HTR-8/SVneo (cell line): ENCODE measurements at places on chromosomes 13 and 19.

DNA sequence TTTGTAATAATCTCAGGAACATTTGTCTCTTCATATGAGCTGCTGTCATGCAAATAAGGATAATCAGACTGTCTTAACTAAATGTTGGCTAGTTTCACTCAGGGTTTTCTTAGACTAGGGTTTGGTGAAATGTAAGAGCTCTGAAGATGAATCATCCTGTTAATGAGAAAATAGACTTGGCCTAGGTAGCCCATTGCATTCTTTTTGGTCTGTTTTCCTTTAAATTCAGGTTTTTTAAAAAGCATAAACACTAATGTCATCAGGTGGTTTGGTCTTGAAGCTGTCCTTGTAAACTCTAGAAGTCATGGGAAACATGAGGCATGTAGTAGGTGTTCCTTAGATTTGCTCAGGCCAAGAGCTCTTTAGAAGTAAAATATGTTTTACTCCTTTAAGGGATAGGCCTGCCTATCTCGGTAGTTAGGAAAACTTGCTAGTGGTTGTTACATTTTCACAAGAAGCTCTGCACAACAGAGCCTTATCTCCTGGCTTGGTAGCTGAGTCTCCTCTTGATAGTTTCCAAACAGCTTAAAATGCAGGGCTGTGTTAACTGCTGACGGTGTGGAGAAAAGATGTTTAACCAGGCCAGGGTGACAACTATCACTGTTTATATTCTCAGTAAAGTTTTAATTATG is 62.0 kb upstream of the C1QTNF9B start:
- no peak for DNase-seq

DNA sequence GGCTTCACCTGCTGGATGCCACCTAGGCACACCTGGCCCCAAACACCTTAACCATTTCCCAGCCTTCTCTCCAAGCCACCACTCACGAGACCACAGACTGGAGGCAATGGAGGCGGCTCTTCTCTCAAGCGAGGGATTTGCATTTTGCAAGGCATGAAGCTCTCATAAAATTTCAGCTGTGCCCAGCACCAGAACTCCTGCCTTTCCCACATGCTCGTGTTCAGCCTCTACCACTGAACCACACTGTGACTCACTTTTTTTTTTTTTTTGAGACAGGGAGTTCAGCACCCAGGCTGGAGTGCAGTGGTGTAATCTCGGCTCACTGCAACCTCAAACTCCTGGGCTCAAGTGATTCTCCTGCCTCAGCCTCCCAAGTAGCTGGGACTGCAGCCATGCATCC is 10.6 kb downstream of the NANOS3 start:
- no peak for DNase-seq

DNA sequence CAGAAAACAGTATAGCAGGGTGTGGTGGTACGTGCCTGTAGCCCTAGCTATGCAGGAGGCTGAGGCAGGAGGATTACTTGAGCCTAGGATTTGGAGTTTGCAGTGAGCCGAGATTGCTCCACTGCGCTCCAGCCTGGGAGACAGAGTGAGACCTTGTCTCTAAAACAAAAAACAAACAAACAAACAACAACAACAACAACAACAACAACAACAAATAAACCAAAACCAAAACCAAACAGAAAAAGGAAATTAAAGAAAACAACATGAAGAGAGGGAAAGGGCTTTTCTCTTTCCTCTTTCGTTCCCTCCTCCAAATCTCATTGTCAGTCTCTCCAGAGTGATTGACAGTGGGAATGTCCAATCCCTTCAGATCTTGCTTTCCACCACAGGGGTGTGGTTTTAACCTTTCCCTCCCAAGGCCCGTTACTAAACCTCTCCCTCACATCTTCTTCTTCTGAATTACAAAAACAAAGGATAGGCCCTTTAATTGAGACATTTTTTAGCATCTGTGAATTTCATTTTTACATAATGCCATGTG is 341.2 kb downstream of the HS6ST3 start:
- DNase-seq: no peak

DNA sequence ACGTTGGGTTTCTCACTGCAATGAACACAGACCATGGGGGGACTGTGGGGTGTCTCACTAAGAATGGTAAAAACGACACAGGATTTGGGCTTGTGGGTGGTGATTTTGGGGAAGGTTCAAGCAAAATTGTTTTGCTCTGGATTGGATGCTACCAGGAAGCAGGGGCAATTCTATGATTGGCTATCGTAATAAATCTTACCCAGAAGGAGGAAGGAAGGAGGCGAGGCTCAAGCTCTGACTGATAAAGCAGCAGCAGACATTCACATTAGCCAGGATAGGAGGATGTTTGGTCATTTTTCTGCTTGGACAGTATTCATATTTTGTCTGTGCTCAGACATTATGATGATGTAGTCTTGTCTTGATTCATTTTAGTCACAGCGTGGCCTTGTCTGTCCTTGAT is 1.5 kb downstream of the ZNF576 start:
- no peak for DNase-seq

GRCh38 chr19:2266183-2266993 is 10.2 kb upstream of the JSRP1 start:
- no peak for DNase-seq

DNA sequence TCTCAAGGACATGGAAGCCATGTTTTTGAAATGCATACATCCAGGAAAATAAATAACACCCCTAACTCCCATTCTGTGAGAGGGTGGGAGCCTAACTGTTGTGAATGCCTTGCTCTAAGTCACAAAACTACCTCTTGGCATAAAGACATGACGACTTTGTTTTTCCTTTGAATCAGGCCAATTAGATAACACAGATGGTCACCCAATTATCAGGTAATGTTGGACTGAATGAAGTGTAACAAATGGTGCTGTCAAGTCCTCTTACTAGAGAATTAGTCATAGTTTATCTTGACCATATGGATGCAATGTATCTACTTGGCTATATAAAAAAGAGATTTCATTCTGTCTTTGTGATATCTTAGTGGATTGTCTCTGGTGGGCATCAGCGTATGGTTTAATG is 553.6 kb upstream of the ATXN8OS start:
- no peak for DNase-seq

DNA sequence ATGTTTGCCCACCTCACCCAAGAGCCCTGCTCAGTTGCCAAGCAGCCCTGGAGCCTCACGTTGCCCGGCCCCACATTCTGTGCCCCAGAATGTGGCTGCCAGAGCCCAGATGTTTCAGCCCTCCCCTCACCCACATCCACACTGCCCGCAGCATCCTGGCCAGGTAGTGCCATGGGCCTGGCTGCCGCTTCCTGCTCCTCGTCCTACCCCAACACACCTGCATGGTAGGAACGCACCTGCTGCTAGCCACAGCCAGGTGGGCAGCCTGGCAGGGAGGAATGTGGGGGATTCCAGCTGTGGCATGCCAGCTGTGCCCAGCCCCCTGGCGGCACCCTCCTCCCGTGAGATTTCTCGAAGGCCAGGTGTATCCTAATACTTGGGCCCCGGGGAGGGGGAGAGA is 7.5 kb upstream of the NFIX start:
- no peak for DNase-seq

DNA sequence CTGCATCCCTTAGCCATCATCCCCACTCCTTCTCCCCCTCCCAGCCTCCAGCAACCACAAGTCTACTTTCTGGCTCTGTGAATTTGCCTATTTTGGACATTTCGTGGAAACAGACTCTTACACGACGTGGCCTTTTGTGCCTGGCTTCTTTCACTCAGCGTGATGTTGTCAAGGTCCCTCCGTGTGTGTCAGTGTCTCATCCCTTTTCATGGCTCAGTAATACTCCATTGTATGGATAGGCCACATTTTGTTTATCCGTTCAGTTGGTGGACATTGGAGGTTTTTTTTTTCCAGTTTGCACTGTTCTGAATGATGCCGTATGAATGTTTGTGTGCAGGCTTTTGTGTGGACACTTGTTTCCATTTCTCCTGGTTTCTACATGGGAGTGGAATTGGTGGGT is 38.0 kb downstream of the BICRA start:
- DNase-seq: no peak
